Dermis microvascular lymphatic vessel endothelial cell (primary cell): ENCODE measurements at places on chromosomes 4 and X. TPM values are rescaled to one million over a fixed set of nuclear protein-coding genes. Genes with fewer than 3 reads are reported as not detected.

RAB33A gene
- total RNA-seq, result 0.25 and 0.26 TPM in 2 replicates

RNF128 gene
- total RNA-seq, result 0.13 TPM in 1 of 2 replicates, not detected in the other

TMEM35A gene
- 1.9 TPM in 2 replicates for total RNA-seq

HS3ST1 gene
- total RNA-seq, result 0.77 and 3.3 TPM in 2 replicates

TEC gene
- 0.51 and 1.3 TPM in 2 replicates for total RNA-seq

HUWE1 gene
- 65.9 and 76.1 TPM in 2 replicates for total RNA-seq

EGFL6 gene
- not detected in 2 replicates for total RNA-seq

NALF2 gene
- total RNA-seq, result 0.13 and 0.51 TPM in 2 replicates
